ENCODE measurements at places on chromosomes 5 and 9. TPM values are rescaled to one million over a fixed set of nuclear protein-coding genes. Genes with fewer than 3 reads are reported as not detected.

GRCh38 chr5:158888206-158888605 is 211.5 kb downstream of the EBF1 start:
- DNase-seq: no peak

GRCh38 chr5:171162596-171162995 is 146.5 kb upstream of the TLX3 start:
- no peak for DNase-seq

- no peak for DNase-seq
Measured at GRCh38 chr5:159047086-159047485, 52.6 kb downstream of the EBF1 start.

DNA sequence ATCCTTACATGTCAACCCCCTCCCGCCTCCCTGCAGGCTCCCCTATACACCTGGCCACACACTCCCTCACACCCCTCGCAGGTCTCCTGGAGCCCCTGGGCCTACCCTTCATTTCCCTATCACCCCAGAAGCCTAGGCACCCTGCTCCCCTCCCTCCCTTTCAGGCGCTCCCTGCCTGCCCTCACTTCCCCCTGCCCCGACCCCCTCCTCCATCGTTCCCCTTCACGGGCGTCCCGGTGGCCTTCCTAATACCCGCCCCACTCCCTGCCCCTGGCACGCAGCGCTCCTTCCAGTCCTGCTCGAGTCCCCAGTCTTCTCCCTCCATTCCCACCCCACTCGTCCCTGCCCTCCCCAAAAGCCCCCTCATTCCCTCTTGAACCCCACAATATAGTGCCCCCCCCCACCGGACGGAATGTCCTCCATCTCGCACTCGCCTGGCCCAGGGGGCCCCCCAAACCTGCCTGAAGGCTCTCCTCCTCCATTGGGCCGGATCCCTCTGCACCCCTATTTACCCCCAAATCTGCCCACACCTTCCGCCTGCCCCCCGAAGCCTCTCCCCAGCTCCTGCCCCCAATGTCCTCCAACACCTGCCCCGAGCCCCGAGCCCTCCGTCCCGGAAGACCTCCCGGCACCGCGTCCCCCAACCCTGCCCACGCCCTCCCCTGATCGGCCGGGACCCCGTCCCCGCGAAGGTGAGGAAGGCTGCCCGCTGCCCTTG is 746 bp downstream of the STRBP start:
- DNase-seq: peak; percentile 17

GRCh38 chr9:98101868-98102273 is 17.2 kb downstream of the TRIM14 start:
- no peak for DNase-seq

DNA sequence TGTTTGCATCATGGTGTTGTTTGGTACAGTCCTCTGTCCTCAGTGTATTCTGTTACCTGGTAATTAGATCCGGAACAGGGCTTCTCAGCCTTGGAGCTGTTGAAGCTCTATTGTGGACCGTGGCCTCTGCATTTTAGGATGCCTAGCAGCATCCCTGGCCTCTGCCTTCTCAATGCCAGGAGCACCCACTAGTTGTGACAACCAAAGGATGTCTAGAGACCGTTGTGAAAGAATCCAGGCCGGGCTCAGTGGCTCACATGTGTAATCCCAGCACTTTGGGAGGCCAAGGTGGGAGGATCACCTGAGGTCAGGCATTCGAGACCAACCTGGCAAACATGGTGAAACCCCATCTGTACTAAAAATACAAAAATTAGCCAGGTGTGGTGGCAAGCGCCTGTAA is 159.6 kb downstream of the CACNA1B start:
- DNase-seq: no peak

GRCh38 chr9:36632892-36633291 is 60.2 kb downstream of the MELK start:
- no peak for DNase-seq

DNA sequence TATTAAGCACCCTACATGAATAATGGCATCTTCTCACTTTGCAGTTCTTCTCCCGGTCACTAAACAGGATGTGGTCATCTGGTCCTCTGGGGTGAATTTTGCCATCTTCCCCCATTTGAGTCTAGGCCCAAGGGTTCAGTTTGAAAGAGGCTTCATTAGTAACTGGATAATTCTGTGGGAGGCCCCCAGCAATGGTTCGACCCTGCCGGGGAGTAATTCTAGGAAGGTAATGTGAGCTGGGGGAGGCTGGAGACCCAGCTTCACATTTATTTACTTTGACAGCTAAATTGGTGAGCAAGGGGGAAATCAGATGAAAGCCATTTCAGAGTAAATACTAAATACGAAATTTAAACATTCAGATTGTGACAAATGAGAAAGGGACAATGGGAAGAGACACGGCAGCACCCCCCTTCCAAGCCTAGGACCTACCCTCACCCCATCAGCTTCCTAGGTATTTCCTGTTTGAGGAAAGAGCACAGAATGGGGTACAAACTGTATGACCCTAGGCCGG is 4.1 kb upstream of the LHX6 start:
- DNase-seq: no peak

DNA sequence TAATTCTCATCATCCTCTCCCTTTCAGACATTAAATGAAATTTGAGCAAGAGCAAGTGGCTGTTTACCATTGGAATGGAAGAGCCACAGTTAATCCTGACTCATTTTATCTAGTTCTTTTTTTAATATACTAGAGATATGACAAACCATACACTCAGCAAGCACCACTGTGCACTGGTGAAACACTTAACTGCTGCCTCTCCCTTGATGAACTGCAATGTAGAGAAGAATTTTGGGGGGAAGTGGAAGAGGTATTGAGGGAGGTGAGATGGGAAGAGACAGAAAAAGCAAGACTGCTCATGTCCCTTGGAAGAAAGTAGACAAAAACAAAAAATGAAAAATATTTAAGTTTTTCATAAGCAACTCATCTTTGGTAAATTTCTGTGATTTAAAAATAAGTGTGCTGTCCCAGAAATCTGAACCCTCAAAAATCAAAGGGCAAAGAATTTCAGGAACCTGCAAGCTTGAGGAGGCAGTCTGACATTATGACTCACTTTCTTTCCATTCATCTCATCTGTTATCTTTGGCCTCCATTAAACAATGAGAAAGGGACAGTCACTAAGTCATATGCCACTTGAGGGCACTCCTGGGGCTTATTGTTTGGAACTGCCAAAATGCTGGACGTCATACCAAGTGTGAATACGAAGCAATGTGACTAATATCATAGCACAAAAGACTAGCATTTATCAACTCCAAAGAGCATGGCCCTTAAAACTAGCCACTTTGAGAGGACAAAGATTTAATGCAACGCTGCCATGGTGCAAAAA is 566.8 kb upstream of the DMAC1 start:
- DNase-seq: no peak

- no peak for DNase-seq
Measured at GRCh38 chr5:116970318-116970717, 395.7 kb upstream of the SEMA6A start.

DNA sequence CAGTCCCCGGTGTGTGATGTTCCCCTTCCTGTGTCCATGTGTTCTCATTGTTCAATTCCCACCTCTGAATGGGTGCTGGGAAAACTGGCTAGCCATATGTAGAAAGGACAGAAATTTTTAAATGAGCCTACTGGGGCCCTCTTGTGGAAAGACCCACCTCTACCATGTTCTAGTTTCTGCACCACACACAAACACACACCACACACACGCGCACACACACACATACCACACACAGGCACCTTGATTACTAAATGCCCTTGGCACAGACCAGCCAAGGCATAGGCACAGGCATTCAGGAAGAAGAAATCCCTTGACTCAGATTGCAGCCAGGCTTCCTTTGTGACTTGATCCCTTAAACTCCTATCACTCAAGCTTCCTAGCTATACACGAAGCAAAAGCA is 60.5 kb downstream of the SIL1 start:
- DNase-seq: no peak

DNA sequence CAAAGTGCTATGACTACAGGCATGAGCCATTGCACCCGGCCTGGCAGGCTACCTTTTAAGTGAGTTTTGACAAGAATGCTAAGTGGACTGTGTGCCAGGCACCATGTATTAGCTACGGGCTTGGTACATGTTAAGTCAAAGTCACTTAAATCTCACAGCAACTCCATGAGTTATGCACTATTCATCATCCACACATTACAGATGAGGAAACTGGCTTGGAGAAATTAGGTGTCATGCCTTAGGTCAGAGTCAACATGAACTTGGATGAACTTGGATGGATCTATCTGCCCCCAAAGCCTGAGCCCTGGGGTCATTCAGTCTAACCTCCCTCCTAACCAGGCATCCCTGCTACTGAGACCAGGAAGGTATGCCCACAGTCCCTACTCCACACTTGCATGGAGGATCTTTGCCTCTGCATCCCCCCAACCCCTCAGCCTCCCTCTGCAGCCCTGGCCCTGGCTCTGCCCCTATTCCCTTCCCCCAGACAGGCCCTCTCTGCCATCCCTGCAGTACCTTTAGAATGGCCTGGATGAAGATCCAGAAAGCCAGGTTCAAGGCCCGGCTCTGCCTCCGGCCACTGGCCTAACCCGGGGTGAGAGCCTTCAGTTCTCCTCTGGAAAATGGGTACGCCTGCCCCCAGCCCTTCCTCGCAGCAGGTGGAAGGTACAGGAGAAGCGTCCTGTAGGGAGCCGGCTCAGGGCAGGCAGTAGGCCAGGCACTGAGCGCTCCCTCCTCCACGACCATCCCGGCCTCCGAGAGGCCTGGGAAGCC is 685 bp upstream of the ADGRD2 start:
- no peak for DNase-seq

DNA sequence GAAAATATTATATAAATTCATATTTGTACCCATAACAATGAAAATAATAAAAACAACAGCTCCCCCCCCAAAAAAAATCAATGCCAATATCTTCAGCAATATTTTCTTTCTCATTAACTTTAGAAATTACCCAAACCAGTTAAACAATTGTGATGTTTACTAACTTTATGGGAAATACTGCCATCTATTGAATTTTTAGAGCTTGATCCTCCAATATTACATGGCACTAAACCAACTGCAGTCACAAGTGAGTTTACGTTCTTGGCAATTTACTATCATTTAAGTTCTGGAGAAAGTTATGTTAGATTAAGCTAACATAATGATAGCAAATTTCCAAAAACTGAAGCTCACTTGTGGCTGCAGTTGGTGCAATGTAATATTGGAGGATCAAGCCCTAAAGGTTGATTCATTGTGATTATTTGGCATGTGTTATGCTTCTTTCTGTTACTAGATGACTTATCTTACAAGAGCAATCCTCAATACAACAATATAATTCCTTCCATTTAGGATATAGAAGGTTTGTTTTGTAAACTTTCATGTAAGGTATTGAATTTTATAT is 379.5 kb downstream of the CDH18 start:
- DNase-seq: no peak

PPIP5K2 gene
- 79.5 TPM for total RNA-seq

GEMIN5 gene
- 10.0 TPM for total RNA-seq

CFAP90 gene
- 1.7 TPM for total RNA-seq

KLHL3 gene
- total RNA-seq: 21.8 TPM

DCAF12 gene
- 6.4 TPM for total RNA-seq

GM2A gene
- total RNA-seq: 24.0 TPM

SH2D3C gene
- 22.9 TPM for total RNA-seq

NDUFS4 gene
- 99.4 TPM for total RNA-seq

TSSK1B gene
- total RNA-seq: 0.35 TPM

CDH18 gene
- not detected for total RNA-seq

PCDHB9 gene
- total RNA-seq: 4.2 TPM

BARHL1 gene
- total RNA-seq: not detected

All from uterus (tissue), 4 donors.